CD4-positive, alpha-beta T cell treated with Interleukin-6 at 100 ng/mL for 8 hours (primary cell): ENCODE measurements at places on chromosomes 16 and 17.

DNA sequence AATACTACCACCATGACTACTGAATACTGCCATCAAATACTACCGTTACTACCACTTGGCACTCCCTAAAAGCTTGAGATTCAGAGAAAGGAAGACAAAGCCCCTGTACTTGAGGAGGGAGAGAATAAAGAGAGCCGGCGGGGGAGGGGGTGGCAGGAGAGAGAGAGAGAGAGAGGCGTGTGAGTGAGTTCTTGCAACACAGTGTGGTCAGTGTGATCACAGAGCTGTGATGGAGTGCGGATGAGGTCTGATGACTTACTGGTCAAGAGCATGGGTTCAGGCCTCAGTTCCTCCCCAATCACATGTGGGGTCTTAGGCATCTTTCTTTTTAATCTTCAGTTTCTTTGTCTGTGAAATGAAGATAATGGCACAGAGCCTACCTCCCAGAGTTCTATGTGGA is 19.2 kb downstream of the PRKCB start:
- no peak for DNase-seq

- no peak for DNase-seq
Observed at GRCh38 chr17:61133853-61134252, 265.8 kb upstream of the TBX2 start.

GRCh38 chr16:4133897-4134372 is 17.7 kb upstream of the ADCY9 start:
- DNase-seq, result no peak

DNA sequence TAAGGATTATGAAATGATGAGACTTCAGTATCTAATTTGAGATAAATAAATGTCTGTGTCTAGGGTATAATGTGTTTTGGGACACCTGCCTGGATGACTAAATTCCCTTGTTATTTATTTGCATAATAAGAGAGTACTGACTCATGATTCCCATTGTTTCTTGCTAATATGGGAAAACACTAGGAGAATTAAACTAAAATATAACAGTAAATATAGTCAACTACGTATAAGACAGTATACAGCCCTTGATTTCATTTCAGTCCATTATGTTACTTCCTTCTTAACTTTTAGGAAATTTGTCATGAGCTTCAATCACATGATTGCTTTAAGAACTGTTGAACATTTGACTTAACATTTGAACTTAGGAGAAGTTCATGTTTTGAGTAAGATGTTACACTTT is 62.4 kb downstream of the VMP1 start:
- no peak for DNase-seq

DNA sequence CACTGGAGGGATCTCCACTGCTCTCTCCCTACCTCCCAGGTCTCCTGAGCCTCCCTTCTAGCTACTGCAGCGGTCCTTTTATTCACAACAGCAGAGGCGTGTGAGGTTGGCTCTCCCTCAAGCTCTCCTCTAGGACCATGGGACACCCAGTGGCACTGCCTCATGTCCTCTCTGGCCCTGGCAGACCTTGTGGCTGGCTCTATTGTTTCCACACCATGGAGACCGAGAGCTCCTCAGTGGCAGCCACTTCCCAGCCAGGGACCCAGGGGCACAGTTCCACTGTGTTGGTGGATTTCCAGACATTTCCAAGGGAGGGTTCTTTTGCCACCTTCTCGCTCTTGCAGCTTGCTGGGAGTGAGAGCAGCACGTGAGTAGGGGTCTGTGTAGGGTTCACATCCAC is 204.9 kb downstream of the AXIN2 start:
- no peak for DNase-seq

DNA sequence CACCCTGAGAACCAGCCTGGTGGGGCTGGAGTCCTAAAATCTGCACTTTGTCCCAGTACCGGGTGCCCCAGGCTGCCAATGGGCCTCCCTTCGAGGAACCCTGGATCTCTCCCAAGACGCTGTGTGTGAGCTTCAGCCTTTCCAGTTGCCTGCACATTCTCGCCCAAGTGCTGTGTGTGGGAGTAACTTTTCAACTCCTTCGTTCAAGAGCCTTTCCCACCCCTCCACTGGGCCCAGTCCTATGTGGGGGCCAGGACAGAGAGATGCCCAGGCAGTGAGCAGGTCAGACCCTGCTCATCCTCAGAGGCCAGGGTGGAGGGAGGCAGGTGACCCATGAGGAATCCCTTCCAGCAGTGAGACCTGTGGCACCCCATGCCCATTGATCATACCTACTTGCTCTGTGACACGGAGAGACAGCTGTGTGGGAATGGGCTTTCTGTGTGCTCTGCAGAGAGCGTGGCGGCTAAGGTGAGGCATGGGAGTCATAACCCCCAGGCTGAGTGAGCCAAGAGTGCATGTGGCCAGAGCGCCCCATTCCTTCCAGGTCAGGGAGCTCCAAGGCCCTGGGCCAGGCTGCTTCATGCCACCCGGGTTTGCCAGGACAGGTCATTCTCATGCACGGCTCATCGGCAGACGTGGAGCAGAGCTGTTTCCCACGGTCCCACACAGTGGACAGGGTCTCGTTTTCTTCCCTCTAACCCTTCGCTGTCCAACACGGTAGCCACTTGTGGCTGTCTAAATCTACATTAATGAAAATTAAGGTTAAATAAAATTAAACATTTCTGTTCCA is 154.4 kb downstream of the CLEC16A start:
- DNase-seq, result no peak

- peak; percentile 28 for DNase-seq
Observed at GRCh38 chr17:63476854-63477479, at the start of gene ACE. Gene ACE (plus strand): TSS chr17:63477061. CDS start chr17:63477095, 34 bp downstream.

- DNase-seq, result no peak
Observed at GRCh38 chr17:7249214-7249613, 2.3 kb downstream of the CTDNEP1 start.

DNA sequence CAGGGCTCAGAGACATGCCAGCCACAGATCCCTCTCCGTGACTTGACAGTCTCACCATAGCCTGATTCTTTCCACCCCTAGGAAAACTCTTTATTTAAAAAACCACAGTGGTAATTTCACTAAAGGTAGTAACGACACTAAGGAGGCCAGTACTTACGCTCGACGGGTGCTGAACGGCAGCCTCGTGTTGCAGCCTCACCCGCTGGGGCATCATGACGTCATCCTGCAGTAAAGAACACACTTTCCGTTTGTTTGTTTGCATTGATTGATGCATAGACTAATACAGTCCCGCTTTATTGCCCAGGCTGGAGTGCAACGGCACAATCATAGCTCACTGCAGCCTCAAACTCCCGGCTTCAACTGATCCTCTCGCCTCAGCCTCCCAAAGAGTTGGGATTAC is 65.1 kb upstream of the METRNL start:
- no peak for DNase-seq

DNA sequence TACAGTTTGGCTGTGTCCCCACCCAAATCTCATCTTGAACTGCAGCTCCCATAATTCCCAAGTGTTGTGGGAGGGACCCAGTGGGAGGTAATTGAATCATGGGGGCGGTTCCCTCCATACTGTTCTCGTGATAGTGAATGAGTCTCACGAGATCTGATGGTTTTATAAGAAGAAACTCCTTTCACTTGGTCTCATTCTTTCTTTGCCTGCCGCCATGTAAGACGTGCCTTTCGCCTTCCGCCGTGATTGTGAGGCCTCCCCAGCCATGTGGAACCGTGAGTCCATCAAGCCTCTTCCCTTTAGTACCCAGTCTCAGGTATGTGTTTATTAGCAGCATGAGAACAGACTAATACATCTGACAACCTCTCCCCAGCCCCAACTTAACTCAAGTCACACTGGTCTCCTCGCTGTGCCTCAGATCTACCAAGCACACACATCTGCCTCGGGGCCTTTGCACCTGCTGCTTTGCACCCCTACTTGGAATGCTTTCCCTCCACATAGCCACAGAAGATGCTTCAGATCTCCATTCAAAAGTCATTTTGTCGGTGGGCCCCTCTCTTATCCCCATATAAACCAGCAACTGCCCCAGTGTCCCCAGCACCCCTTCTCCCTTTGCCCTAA is 74.4 kb downstream of the RPH3AL start:
- DNase-seq, result no peak

DNA sequence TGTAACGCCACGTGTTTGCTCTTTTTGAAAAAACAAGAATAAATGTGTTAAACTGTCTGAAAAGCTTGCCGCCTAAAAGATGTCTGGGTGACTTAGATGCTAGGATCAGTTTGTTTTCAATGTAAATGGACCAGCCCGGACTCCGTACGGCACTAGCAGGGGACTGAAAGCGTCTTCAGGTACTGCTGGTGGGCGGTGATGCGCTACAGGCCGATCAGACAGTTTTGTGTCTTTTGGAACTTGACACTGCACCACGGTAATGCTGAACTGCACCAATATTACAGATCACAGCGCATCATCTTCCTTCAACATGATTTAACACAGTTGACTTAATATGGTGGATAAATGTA is 727 bp upstream of the MBTPS1 start:
- no peak for DNase-seq

DNA sequence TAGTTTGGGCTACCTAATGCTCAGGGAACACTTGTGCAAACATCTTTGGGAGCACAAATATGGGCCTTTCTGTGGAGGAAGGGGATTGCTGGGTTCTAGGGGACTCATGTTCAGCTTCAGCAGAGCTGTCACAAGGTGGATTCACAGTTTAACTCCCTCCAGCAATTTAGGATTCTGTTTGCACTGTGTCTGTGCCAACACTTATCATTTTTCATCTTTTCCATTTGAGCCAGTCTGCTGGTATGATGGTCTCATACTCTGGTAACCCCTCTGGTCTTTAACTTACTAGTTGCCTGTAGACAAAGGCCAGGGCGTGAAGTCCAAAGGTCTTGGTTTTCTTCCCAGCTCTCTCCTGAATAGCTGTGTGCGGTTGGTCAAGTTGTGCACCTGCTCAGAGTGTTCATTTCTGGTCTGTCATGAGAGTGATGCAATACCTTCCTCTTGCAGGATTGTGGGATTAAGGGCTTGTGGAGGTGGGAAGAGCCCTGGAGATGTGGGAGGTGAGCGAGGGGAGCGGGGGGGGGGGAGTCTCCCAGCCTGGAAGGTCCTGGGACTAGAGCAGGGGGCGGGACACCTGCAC is 152.6 kb downstream of the CMIP start:
- no peak for DNase-seq

- no peak for DNase-seq
Observed at GRCh38 chr17:27384261-27384701, 72.0 kb upstream of the KSR1 start.

- no peak for DNase-seq
Observed at GRCh38 chr17:82924812-82925211, 85.0 kb upstream of the ZNF750 start.

DNA sequence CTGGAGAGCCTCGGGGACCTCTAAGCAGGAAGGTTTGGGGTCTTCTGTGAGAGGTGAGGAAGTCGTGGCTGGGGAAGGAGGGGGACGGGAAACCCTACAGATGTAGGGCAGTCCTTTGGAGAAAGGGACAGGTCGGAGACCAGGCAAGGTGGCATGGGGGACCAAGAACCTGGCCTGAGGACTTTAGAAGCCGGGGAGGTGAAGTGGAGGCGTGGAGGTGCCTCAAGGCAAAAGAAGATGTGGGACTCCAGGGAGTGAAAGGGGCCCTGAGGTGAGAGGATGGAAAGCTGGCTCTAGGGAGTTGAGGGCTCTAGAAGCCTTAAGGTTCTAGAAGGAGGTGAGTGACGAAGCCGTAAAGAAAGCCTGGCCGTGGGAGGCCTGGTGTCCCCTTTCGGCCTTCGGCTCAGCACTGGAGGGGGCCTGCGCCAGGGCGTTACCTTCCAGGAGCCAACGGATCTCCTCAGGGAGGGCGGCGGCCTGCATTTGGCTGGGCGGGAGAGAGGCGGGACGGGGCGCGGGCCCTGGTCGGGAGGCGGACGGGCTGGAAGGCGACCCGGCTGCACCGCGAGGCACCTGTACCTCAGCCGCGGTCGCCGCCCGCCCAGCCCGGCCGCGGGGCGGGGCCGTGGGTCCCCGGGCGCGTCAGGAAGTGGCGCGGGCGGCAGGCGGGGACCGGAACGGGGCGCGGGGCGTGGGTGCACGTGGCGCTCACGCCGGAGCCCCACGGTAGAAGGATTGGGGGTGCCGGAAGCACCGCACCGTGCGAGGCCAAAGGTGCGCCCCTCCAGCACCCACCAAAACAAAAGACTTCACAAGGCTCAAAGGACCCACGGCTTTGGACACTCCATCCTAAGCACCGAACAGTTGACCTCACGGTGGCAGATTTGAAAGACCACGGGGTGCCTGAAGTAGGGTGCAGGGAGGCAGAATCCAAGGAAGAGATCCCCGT is at the start of gene SKAP1:
Gene SKAP1, minus strand, starts transcription at position 577 of the 949 bp plus-strand sequence.
- DNase-seq, result peak; percentile 68

GRCh38 chr17:57388131-57388725 is 131.9 kb downstream of the MSI2 start:
- no peak for DNase-seq

GRCh38 chr16:1788095-1788707 is 5.3 kb downstream of the IGFALS start:
- DNase-seq, result no peak

- no peak for DNase-seq
Observed at GRCh38 chr17:73521376-73521775, 122.9 kb downstream of the SDK2 start.

GRCh38 chr16:77169650-77170236 is 21.2 kb upstream of the MON1B start:
- peak; percentile 12 for DNase-seq
